Astrocyte (in vitro differentiated cells and primary cell): ENCODE measurements at places on chromosomes 5 and 9.

- peak; percentile 4 for DNase-seq
Observed at GRCh38 chr9:18074041-18074440, 399.9 kb upstream of the ADAMTSL1 start.

DNA sequence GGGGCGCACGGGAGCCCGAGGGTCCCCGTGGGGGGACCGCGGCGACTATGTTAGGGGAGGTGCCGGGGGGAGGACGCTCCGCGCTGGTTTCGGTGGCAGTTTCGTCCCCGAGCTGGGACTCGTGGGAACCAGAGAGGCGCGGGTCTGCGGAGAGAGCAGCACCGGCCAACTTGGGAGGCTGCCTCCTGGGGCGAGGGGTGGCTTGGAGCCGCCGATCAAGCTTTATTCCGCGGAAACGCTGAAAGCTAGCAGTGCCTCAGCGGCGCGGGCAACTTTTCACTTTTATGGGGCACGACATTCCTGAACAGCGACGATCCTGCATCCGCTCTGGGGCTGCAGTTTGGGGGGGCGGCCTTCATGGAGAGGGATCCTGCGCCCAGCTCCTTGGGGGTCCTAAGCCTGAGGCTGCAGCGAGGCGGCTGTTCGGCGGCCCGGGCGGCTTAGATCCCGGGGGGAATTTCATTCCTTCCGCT is 369 bp downstream of the OCLN start:
- DNase-seq, result no peak

GRCh38 chr5:168578006-168578405 is 1.2 kb downstream of the PANK3 start:
- peak; percentile 29 for DNase-seq

DNA sequence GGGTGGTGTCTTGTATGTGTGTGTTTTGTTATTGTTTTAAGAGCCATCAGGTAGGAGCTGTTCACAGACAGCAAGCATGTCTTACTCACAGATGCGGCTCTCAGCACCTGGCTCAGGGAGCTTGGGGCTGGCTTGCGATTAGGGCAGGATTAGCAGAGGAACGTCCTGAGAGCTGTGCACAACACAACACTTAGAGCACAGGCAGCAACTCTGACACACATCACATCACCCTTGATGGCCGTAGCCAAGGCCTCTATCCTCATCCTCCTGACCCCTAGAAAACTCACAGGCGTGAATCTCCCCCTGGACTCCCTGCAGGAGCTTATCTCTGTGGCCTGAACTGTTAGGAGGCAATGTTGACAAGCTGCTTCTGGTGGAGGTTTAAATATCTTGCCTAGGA is 7.1 kb upstream of the IL17B start:
- DNase-seq, result no peak

DNA sequence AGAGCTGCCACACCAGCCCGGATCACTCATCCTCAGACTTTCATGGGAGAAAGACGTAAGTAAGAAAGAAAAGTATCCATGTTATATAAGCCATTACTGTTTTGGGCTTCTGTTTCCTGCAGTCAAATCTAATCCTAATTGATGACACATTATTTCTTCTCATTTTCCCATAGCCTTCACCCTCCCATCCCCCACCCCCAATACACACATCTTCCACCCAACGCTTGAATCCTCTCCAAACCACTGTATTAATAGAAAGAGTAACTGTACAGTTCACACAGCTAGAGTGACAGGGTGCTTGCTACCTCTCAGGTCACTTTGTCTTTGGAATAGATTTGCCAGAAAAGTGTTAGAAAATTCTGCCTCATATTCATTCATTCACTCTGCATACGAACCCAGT is 69.3 kb upstream of the IL17B start:
- no peak for DNase-seq

DNA sequence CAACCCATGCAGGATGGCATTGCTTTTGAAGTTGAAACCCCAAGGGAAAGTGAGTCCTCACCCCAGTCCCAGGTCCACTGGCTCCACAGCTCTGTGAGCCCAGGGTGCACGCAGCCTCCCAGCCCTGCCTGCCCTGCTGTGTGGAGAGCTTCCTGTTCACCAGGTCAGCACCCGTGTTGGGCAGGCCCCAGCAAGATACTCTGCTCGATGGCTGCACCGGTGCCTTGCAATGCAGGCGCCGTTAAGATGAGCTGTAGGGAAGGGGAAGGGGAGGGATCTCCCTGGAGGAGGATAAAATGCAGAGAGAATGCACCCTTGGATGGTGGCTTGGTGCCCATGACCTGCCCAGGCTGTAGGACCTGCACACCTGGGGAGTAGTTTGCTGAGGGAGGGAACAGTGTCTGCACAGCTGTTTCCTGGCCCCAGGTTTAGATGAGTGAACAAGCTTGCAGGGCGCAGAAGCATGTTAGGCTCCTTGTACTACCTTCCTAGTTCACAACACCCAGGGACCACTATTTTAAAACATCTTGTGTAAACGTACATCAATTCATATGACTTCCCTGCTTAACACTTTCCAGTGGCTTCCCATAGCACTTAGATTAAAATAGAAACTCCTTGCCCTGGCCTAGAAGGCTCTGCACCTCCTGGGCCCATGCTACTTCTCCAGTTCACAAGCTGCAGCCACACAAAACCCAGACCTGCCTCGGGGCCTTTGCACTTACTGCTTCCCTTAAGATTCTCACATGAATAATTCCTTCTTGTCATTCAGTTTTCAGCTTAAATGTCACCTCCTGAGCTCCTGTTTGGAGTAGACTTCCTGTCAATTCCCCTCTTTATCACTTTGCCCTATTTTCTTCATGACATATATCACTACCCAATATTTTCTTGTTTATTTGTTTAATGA is 19.6 kb downstream of the FAT2 start:
- DNase-seq, result no peak

- DNase-seq, result peak; percentile 17
Observed at GRCh38 chr5:98069876-98070512, 703.5 kb upstream of the RGMB start.

GRCh38 chr9:134385915-134386314 is 59.7 kb downstream of the RXRA start:
- no peak for DNase-seq

GRCh38 chr5:172546196-172546595 is 91.9 kb upstream of the SH3PXD2B start:
- DNase-seq, result no peak

DNA sequence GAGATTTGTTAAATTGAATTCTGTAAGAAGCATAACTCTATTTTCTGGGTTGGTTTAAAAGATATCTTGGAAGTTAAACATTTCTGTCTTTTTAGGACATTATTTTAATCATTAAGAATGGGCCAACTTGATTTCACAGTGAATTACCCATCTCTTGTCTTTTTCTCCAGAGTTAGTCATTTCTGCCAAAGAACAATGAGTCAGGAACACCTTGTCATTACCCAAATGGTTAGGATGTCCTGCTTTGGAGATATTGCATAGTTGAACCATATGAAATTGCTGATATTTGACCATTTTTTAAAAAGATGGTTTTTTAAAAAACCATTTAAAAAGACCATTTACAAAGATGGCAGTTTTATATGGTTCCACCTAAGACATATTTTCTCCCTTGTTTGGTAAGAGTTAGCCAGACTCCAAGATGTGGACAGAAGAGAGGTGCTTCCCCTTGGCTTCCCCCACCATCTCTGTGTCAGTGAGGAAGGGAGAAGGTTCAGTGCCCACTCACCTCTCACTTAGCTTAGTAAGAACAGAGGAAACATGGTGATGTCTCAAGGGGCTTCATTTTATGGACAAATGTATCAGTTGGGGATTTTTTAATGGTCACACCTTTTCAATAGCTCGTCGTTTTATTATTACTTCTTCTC is 103.0 kb downstream of the PCSK1 start:
- DNase-seq, result no peak

- no peak for DNase-seq
Observed at GRCh38 chr9:120905315-120906164, 21.1 kb downstream of the TRAF1 start.
